Heart left ventricle (tissue), 16 donors: ENCODE measurements at places on chromosomes 4 and X. TPM values are rescaled to one million over a fixed set of nuclear protein-coding genes. Genes with fewer than 3 reads are reported as not detected.

The FAM133A gene
- 0.89 TPM for total RNA-seq

The REELD1 gene
- not detected for total RNA-seq

The BEX2 gene
- total RNA-seq: 1.3 TPM

The ATP2B3 gene
- not detected for total RNA-seq

The BST1 gene
- 8.4 TPM for total RNA-seq

The WDR44 gene
- 9.6 TPM for total RNA-seq

The DCTD gene
- 33.3 TPM for total RNA-seq

DNA sequence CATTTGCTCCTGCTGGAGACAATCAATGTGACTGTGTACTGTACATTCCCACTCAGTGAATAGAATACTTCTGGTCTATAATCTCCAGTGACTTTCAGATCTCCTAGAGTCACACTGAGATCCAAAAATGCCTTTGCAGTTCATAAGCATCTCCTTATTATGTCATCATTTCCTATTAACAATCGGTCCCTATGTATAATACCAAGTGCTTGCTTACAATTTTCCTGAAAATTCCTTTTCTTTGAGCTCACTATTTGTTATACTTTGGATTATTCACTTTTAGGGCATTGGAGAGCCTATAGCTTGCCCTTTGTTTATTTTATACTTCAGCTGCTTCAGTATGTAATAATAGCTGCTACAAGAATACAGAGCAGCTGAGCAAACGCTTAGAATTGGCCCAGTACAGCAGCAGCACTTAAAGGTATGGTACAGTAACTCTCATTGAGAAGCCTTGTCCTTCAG, 313.0 kb downstream of the DCTD start:
- H3K4me1 ChIP-seq: no peaks in the 10 kb centered on the region
- H3K36me3 ChIP-seq: no peaks in the 10 kb centered on the region
- no peaks in the 10 kb centered on the region for H3K27me3 ChIP-seq
- no peak for DNase-seq

- H3K4me1 ChIP-seq: peaks cover 16% of the 10 kb centered on the region
- no peak overlapping the region for H3K4me3 ChIP-seq
- no peaks in the 10 kb centered on the region for H3K27me3 ChIP-seq
- H3K27ac ChIP-seq: peak overlapping the region; percentile 18
- DNase-seq: no peak
- H3K36me3 ChIP-seq: no peaks in the 10 kb centered on the region
Measured at GRCh38 chr4:52943677-52944076, 81.6 kb downstream of the RASL11B start.

DNA sequence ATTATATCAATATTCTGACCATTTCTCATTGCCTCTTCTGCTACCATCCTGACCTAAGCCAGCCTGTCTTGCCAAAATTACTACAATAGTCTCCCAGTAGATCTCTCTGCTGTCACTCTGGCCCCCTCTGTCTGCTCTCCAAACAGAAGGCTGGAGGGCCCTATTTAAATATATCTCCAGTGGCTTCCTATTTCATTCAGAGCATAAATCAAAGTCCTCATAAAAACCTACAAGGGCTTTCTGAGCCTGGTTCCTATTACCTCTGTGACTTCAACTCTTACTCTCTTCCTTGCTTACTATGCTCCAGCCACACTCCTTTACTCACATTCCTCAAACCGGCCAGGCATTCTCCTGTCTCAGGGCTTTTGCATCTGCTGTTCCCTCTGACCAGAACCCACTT, 19.0 kb downstream of the IGSF1 start:
- H3K4me3 ChIP-seq: no peak overlapping the region
- no peak for DNase-seq
- H3K27me3 ChIP-seq: no peaks in the 10 kb centered on the region
- H3K4me1 ChIP-seq: no peaks in the 10 kb centered on the region

DNA sequence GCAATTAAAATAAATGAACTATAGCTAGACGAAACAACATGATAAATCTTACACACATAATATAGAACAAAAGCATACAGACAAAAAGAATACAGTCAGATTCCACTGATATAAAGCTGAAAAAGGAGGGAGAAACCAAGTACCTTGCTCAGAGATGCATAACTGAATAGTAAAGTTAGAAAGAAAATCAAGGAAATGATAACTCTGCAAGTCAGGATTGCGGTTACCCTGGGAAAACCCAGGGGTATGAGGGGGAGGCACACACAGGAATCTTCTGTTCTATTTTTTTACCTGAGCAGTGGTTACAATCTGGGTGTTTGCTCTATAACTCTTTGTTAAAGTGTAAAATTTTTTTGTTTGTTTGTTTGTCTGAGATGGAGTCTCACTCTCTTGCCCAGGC, 209.1 kb downstream of the CBR4 start:
- DNase-seq: no peak
- H3K36me3 ChIP-seq: no peaks in the 10 kb centered on the region
- no peaks in the 10 kb centered on the region for H3K27me3 ChIP-seq
- H3K27ac ChIP-seq: no peak overlapping the region
- H3K4me1 ChIP-seq: peaks cover 16% of the 10 kb centered on the region

- no peaks in the 10 kb centered on the region for H3K36me3 ChIP-seq
- H3K4me3 ChIP-seq: no peak overlapping the region
- peaks cover 6% of the 10 kb centered on the region for H3K27me3 ChIP-seq
- no peak for DNase-seq
- no peaks in the 10 kb centered on the region for H3K4me1 ChIP-seq
Measured at GRCh38 chr4:73525611-73526010, 44.1 kb downstream of the AFM start.

DNA sequence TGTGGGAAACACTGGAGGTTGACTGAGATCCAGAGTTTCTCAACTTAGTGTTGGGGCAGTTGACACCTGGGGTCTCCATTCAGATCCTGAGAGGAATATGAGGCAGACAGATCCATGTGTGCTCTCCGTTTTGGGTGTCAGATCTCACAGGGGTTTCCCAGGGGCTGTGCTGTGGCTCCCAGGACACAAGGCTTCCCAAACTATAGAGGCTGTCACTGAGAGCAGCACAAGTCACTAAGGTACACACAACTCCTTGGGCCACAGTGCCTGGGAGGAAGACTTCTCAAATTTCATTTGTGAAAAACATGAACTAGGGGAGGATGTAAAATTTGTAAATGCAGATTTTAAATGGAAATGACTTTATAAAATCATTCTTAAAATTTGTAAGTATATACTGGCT, 363.6 kb downstream of the FBXO8 start:
- DNase-seq: no peak
- no peak overlapping the region for H3K4me3 ChIP-seq
- no peak overlapping the region for H3K27ac ChIP-seq
- no peaks in the 10 kb centered on the region for H3K4me1 ChIP-seq

GRCh38 chrX:96417695-96418094, 266.9 kb upstream of the DIAPH2 start:
- H3K4me1 ChIP-seq: no peaks in the 10 kb centered on the region
- no peak overlapping the region for H3K27ac ChIP-seq
- no peaks in the 10 kb centered on the region for H3K36me3 ChIP-seq
- H3K4me3 ChIP-seq: no peak overlapping the region
- DNase-seq: no peak
- H3K27me3 ChIP-seq: no peaks in the 10 kb centered on the region

GRCh38 chr4:182916483-182917181, 554 bp downstream of the DCTD start:
- H3K27me3 ChIP-seq: no peaks in the 10 kb centered on the region
- peak; percentile 82 for DNase-seq
- peak overlapping the region; percentile 98 for H3K27ac ChIP-seq
- H3K4me1 ChIP-seq: peaks cover 6% of the 10 kb centered on the region
- peak overlapping the region; percentile 98 for H3K4me3 ChIP-seq
